Stimulated activated CD8-positive, alpha-beta memory T cell treated with anti-CD3 and anti-CD28 coated beads, Interleukin-15, amount 100 ng/mL, for 24 hours (primary cell): ENCODE measurements at places on chromosomes 5 and 9.

GRCh38 chr5:23446424-23446823 is 61.0 kb upstream of the PRDM9 start:
- no peak for DNase-seq

- DNase-seq: no peak
These were observed 68.6 kb downstream of the MLLT3 start for GRCh38 chr9:20553558-20554149.

DNA sequence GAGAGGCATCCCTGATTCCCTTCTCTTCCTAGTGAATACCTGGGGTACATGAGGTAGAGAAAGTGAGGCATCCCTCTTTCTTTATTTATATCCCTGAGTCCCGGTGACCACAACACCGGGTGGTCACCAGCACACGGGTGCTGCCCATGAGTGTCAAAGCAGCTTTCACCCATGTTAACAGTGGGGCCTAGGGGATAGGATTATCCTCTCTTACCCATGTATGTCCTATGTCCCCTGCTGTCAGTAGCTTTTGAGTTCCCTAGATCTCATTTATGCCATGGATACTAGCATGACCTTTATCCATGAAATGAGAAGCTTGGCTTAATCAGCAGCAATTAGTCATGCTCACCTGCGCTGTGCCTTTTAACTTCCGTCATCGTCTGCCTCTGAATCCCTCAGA is 71.4 kb downstream of the RGMB start:
- DNase-seq: no peak

- DNase-seq: no peak
These were observed 210.8 kb downstream of the TRIO start for GRCh38 chr5:14353726-14354474.

DNA sequence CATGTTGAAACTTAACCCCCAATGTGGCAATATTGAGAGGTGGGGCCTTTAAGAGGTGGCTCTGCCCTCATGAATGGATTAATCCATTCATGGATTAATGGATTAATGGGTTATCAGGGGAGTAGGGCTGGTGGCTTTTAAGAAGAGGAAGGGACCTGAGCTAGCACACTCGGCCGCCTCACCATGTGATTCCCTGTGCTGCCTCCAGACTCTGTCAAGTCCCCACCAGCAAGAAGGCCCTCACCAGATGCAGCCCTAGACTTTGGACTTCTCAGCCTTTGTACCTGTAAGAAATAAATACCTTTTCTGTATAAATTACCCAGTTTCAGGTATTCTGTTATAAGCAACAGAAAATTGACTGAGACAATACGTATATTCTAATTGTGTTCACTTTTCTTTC is 272.2 kb upstream of the DMRT1 start:
- no peak for DNase-seq

DNA sequence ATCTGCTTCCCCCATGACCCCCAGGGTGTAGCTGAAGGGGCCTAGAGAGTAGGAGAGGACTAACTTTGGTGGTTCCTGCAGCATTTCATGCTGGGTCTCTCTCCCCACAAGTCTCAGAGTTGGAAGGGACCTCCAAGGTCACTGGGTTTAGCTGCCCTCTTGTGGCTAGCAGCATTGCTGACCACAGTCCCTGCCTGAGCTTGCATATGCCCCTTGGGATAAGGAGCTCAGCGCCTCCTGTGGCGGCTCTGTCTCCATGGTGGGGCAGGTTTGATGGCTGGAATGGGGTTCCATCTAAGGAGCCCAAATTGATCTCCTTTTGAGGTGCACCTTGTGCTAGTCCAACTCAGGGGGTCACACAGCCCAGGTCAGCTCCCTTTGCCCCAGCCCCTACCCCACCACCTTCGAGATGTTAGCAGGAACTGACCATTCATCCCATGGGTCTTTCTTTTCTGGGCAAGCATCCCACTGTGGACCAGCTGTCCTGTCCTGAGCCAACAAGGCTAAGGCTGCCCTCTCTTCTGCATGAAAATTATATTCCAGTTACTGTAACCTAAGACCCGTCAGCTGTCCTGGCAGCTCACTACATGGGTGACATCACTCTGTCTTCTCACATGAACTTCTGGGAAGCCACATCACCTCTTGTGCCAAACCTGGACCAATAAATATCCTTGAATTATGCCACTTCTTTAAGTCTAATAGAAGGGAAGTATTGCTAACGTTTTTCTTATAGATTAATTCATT is 196.2 kb downstream of the HSPA4 start:
- no peak for DNase-seq
